ENCODE measurements at places on chromosomes 5 and 9.

DNA sequence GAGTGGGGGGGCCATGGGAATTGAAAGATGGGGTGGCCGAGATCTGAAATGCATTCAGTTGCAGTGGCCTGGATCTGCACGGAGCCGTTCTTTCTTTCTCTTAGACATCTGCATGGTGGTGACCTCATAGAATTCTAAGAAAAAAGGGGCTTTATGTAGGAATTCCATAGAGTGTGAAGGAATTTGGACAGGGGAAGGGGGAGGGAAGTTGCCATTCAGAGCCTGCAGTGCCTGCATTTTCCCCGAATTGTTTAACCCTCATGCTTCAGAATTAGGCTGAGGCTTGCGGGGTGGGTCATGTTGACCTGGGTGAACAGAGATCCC, 4.9 kb downstream of the NEK6 start:
- no peak for DNase-seq

DNA sequence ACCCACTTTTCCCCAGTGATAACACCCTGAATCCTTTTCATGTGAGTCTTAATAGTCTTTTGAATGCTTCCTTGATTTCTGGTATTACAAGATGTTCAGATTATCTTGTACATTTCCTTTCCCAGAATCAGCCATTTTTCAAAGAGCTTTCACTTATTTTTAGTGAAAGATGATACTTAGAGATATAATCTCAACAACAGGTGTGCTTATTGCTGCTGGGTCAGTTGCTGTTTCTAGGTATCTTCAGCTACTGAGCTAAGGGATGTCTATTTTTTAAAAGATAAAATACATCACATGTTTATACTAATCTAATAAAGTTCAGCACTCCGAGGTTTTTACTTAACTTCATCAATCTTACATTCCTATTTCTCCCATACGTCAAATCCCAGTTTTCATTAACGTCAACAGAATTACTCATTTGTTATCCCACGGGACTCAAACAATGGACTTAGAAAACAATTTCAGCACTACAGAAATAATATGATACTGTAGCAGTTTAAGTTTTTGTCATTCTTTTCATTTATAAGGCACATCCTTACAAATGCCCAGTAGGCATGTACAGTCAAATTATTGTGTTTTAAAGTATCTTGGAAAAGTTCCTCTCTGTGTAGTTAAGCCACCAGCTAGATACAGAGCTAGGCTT, 9.0 kb downstream of the PCDHAC1 start:
- no peak for DNase-seq

DNA sequence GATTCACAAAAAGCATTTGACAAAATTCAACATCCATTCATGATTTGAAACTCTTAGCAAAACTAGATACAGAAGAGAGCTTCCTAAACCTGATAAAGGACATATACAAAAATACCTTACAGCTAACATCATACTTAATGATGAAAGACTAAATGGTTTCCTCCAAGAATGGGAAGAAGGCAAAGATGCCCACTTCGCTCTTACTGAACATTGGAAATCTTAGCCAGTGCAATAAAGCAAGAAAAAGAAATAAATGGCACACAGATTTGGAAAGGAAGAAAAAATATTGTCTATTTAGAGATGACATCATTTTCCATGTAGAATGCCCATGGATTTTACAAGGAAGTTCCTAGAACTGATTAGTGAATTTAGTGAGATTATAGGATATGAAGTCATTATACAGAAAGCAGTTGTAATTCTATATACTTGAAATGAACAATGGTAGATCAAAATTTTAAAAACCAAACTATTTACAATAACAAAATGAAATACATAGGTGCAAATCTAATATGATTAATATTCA, 64.4 kb downstream of the NAA35 start:
- DNase-seq: no peak

GRCh38 chr5:54520438-54520846, 2.9 kb downstream of the SNX18 start:
- DNase-seq: no peak

GRCh38 chr5:73821003-73821402, 195.0 kb downstream of the ARHGEF28 start:
- DNase-seq: no peak

GRCh38 chr5:81879936-81880335, 91.9 kb upstream of the ATG10 start:
- DNase-seq: no peak

- no peak for DNase-seq
Measured at GRCh38 chr5:32559411-32559810, 25.9 kb upstream of the SUB1 start.

DNA sequence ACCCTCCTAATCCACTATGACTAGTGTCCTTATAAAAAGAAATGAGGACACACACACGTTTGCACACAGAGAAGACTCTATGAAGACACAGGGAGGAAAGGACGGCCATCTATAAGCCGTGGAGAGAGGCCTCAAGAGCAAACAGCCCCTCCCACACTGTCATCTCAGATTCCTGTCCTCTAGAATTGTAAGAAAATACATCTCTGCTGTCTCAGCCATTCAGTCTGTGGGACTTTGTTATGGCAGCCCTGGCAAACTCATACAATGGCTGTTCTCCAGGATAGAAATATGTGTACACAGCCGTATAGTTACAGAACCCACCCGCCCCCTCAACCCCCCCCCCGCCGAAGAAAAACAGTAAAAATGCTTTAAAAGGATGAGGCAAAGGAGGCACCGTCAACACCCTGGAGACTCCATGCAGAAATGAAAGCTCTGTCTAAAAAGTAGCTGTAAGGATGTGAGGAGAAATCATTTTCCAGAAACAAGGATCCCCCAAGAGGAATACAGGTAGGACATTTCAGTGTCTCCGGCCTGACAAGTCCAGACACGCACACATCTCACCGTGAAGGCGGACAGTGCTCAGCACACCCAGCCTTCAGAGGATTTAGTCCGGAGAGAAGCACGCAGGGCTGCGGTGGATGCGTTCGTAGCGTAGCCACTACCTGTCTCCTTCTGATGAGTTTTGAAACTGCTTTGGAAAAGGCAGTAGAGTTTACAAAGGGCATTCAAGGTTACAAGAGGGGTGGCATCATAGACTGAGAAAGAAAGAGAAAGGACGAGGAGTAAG, 110.8 kb upstream of the ERCC6L2 start:
- DNase-seq: no peak

DNA sequence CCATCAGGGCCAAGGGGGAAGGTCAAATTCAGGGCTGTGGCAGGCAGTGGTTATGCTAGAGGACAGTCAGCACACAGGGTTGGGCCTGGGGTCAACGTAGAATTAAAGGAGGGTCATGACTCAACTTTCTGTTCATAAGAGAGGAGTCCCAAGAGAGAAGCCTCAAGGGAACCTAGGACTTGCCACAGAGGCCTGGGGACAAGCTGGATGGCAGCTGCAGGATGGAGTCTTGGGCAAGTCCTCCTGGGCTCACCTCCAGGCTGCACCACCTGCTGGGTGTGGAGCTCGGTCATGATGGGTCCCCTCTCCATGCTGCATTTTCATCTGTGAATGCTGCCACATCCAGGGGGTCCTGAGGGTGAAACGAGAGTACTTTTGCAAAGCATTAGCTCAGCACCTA, 9.0 kb upstream of the WNK2 start:
- DNase-seq: no peak

DNA sequence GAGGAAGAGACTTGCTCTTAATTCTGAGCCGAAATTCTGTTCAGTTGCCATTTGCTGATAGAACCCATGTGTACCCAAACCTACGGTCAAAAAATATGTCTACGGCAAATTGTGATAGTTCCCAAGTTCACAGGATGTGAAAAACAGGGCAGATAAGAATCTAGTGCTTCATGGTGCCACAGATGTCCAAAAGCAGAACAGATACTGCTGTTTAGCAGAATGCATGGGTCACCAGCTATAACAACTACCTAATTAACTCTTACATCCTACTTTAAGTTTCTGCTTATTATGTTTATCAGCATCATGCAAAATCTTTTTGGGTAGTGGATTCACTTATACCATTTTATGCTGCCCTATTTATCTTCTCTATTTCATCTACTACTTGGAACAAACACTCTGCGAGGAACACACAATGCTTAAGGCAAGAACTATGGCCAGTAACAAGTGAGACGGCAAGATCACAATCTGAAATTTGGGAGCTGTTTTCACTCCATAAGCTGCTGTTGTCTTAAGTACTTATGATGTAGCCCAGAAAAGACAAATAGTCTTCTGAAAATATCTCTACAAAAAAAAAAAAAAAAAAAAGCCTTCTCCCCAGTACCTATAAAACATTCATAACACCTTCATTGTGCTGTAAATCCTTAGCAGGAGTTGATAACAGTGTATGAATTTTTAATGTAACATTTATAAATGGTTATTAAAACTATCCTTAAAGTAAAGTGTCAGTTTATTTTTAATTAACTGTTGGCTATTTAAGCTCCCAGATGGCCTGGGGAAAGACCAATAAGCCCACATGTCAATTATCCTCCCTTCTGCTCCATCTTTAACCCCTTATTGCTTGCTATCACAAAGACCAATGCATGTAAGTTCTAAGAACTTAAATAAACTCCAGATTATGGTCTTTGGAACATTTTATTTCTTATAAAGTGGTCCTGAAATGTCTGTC, 232.3 kb downstream of the TLR4 start:
- no peak for DNase-seq

- DNase-seq: no peak
Measured at GRCh38 chr5:44663991-44664710, 144.6 kb upstream of the MRPS30 start.

GRCh38 chr9:112933696-112934095, 43.0 kb upstream of the SLC46A2 start:
- DNase-seq: no peak

GRCh38 chr9:14797435-14797834, 74.9 kb upstream of the CER1 start:
- DNase-seq: no peak

DNA sequence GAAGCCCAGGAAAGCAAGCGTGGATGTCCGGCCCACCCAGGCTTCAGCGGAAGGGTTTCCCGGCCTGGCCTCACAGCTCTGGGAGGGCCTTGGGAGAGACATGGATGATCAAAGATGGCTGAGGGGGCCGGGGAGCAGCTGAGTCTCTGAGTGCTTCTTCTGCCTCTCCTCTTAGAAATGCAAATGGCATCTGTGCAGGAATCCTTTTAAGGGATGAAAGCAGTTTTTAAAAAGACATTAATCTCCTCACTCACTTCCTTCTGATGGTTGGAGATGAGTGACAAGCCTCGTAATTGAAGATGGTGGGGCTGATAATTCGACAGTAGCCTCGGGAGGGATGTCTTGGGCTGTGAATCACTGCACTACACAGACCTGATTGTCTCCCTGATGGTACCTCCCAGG, 24.3 kb upstream of the PITX1 start:
- DNase-seq: no peak

DNA sequence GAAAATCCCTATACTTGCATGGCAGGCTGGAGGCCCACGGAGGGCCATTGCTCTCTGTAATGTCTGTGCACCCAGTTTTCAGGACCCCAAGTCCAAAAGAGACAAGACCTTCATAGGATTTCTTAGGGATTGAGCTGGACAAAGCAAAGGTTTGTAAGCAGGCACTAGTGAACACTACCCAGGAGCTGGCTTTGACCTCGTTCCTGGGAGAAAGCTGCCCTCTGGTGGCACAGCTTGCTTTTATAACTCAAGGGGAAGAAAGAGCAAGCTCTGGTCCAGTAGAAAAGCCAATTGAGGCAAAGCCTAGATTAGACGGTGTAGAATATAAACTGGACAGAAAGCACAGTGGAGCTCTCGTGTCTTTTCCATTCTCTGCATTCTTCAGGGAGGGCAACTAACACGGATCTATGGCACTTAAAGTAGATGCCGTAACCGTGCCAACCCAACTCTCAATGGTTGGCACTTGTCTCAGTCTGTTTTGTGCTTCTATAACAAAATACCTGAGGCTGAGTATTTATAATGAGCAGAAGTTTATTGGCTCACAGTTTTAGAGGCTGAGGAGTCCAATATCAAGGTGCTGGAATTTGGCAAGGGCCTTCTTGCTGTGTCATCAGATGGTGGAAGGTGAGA, 7.9 kb downstream of the GABRP start:
- no peak for DNase-seq

DNA sequence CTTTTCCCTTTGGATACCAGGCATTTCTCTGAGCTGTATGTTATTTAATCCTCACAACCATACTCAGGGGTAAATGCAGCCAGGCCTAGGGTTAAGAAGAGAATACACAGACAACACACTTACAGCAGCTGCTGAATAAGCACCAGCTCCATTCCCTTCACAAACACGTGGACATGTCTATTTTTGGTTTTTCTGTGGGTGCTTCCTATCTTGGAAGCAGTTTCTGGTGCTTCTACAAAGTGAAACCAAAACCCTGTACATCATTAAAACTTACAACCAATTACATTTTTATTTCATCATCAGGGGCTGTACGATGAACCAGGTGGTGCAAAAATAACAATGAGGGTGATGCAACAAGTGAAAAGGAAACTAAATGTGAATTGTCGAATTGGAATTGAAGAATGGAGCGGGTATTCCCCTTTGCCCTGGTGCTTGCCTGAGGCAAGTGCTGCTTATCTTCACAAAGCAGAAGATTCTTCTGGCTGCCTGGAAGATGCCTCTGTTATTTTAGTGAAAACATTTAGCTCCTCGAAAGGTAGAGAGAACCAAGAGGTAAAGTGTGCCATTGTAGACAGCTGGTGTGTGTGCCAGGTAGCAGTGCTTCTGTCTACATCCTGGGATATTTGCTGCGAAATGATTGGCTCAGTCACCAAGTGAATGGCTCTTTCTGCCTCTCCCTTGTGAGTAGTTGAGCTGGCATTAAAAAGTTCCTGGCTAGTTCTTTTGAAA, 18.6 kb upstream of the IFNB1 start:
- no peak for DNase-seq

- DNase-seq: no peak
Measured at GRCh38 chr9:27539479-27540441, 10.1 kb upstream of the MOB3B start.

- no peak for DNase-seq
Measured at GRCh38 chr5:96333391-96333790, 99.7 kb downstream of the PCSK1 start.

DNA sequence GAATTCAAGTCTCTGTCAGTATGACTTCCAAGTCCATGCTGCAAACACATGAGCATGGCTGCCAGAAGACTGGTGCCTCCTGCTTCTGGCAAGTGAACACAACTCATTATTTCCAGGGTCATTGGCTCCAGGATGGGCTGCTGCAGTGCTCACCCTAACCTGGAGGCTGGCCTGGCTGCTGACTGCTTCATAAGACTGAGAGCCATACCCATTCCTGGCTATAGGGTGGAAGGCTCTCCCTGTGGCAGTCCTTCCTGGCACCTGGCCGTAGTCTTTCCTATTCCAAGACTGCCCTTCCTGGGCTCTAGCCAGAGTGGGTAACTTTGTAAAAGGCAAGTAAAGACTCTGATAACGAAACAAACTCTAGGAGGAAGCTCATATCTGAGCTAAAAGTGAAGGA, 51.2 kb downstream of the CXXC5 start:
- DNase-seq: no peak

DNA sequence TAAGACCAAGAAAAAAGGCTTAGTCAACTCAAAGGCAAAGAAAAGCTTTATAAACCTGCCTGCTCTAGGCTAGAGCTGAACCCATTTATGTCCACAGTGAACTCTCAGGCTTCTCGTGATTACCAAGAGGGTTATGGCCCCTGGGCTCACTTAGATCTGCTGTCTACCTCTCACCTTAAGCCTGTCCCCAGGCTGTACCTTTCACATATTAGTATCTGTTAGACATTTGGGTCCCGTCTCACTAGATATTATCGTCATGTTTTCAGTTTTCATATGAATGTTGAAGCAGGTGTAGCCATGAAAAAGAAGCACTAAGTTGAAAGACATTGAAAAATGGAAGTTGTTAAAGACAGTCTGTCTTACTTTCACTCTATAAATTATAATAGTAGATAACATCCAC, 75.2 kb upstream of the COX7C start:
- no peak for DNase-seq
